ENCODE measurements at places on chromosomes 2 and 18.

GRCh38 chr18:68150961-68151360 lies 563.9 kb downstream of the TMX3 start:
- DNase-seq, result no peak

GRCh38 chr18:21270453-21270852 lies 28.4 kb downstream of the GREB1L start:
- no peak for DNase-seq

DNA sequence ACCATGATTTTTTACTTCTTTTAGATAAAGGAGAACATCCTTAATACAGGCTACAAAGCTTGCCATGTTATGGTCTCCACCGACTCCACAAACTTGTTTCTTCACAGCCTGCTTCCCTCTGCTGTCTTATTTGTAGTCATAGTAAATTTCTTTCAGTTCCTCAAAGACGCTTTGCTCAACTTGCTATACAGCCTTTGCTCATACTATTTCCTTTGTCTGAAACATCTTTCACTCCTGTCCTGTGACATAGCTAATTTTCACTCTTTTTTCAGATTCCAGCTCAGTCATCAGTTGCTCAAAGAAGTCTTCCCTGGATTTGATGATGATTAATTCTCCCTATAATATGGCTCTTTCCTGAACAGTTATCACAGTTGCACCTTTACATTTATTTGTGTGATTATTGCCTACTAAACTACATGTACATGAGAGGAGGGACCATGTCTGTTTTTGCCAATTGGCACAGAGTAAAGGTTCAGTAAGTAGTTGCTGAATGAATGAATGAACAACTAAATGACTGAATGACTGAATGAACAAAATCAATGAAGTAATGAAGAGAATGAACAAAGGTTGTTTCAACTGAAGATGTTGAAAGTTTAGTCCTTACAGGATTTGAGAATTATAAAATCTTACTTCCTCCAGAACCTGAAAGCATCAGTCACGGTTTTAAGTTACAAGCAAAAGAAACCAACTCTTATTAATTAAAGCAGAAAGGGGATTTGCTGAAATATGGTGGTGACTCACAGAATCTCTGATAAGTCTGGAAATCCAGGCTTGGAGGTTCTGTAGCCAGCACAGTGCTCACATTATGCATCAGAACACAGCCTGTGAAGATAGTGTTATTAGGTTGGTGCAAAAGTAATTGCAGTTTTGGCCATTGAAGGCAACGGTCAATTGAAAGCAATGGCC lies 186.4 kb upstream of the FAM98A start:
- no peak for DNase-seq

DNA sequence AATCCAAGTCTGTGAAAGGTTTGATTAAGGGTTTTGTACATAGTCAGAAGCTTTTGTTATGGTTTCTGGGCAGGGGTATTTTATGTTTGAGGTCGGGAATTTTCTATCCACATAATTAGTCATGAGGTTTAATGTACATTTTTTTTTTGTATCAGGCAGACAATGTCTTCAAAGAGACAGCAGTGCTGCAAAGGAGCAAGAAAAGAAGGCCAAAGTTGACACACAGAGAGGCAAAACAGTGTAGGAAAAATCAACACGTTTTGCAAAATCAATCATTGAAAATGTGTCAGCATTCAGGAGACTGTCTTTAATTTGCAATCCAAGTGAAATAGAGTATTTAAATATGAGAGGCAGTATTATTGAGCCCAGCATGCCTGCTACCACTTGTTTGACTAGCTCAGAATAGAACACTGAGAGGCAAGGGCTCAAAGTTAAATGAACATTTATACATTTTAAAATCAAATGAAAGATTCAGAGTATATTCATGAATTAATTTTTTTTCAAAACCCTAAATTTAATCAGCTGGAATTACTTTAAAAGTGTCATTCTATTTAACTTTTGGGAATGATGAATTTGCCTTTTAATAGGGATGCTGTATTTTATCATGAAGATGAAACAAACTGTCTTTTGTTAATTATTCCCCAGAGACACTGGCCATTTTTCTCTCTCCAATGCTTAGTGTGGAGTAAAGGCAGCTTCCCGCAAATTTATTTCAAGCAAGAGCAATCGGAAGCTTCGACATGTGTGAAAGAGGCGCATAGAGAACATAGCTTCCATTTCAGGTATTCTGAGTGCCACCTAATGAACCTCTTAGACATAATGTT lies 11.3 kb downstream of the VRK2 start:
- DNase-seq, result no peak

- DNase-seq, result no peak
These were observed 992.2 kb upstream of the PIK3C3 start for GRCh38 chr18:40962784-40963183.

- no peak for DNase-seq
These were observed 84.7 kb upstream of the EML6 start for GRCh38 chr2:54638774-54639187.

DNA sequence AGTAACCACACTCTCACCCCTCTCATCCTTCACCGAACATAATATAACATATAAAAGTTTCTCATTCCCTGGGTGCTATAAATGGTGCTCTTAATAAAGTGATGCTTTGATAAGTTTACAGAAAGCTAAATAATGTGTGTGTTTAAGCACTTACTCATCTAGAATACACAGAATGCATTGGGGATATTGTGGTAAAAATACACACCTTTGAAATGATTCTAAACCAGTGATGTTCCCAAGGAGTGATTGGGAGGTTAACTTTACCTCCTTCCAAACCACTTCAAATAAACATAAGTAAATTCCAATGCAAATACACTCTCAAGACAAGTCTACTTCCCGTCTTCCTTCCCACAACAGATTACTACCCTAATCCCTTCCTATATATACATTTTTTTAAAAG lies 85.3 kb upstream of the TWSG1 start:
- DNase-seq, result no peak
